ENCODE measurements at places on chromosomes 1 and 21.

DNA sequence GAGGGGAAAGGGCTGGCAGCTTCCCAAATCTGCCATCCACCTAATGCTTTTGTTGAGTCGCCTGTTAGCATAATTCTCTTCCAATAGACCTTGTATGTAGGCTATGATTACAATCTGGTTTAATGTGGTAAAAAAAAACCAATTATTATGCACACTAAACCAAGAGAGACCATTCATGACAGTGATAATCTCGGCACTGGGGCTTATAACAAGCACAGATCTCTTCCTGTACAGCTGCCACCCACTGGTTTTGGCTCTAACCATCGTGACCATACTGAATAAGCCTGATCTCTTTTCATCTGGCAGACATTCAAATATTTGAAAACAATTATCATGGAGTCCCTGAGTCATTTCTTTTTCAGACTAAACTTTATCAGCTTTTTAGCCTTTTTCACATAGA lies 12.0 kb upstream of the SYT14 start:
- DNase-seq: no peak

DNA sequence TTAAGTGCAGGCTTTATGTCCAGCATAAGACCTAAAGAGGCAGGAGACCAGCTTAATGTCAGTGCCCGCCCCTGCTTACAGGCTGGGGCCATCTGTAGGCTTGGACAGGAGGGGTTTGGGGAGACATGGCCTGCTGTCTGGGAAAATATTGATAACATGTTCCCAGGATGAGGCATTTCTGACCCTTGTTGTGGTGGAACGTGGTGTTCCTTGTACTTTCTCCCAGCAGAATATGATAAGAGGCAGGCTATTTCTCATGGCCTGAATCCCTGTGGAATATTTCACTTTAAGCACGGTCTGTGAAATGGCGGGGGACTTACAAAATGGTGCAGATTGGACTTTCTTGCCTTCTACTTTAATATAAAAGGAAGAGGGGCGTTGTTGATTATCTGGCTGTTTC lies 41.9 kb upstream of the PLA2G5 start:
- DNase-seq: no peak

- DNase-seq: no peak
Observed at GRCh38 chr1:31650161-31651088, 5.7 kb upstream of the PEF1 start.

DNA sequence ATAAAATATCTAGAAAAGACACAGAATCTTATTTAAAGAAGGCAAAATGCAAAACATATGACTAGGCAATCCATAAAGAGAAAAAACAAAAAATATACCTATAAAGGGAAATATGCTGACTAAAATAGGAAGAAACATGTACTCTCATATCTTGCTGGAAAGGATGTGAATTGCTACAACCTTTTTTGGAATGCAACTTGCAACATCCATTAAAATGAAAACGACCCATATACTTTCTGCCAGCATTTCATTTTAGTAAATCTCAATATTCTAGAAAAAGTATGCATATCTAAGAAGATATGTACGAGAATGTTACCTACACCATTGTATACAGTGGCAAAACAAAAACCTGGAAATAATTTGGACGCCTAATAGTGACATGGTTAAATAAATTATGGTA lies 56.6 kb downstream of the EDEM3 start:
- DNase-seq: no peak

DNA sequence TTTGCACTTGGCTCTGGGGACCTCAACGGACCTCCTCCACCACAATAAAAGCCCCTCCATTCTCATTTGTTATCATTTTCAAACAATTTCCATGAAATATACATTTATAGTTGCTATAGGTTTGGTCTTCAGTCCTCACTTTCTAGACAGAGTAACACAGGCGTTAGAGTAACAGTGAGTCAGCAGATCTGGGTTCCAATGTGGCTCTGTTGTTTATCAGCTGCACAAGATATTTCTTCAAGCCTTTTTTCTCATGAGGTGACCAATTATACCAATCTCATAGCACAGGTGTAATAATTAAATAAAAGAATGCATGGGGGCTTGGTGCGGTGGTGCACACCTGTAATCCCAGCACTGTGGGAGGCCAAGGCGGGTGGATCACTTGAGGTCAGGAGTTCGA lies 32.8 kb upstream of the PSMB2 start:
- DNase-seq: no peak

DNA sequence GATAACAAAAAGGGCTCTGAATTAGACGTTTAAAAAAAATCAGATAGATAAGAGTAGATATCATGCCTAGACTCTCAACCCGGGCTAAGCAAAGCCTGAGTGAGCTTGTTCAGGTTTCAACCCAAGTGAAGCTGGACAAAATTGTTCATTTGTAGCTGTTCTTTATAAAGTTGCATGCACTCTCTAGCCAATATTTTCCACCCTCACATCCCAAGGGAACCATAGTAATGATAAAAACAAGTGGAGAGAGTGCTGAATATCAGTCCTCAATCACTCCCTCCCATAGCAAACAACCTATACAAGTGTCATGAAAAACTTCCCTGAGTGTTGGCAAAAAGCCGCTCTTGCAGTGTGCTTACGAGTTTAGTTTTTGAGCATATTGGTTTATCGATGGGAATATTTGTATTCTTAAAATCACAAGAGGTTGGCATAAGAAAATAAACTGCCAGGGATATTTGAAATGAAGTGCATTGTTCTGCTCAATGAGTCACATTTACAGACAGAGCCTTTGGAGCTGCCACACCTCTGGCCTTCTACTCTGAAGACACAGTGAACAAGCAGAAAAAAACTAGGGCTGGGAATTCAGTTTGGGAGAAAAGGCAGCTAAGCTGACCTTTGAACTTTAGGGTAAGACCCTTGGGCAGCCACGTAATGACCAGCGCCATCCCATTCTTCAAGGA lies 2.2 kb upstream of the CLCA2 start:
- no peak for DNase-seq

DNA sequence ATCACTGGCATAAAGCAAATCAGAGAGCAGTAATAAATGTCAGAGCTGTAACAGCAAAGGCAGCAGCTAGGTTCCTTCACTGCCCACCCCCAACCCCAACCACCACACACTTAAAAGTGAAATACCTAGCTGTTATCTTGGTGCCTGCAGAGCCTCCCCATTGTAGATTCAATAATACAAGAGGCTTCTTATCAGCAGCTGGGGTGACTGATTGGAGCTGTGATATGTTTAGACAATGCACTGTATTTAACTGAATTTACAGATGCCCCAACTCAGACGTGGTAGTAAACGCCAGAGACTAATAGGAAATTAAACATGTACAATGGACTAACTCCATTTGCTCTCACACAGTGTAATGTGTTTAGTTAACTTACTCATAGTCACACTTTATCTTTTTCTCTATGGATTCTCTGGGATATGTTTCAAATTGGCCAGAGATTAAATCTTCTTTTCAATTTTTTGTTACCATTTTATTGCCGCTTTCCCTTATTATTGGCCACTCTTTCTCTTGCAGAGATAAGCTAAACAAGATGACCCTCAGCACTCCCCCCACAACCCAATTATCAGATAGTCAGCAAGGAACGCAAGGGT lies 117.1 kb downstream of the ESRRG start:
- no peak for DNase-seq

DNA sequence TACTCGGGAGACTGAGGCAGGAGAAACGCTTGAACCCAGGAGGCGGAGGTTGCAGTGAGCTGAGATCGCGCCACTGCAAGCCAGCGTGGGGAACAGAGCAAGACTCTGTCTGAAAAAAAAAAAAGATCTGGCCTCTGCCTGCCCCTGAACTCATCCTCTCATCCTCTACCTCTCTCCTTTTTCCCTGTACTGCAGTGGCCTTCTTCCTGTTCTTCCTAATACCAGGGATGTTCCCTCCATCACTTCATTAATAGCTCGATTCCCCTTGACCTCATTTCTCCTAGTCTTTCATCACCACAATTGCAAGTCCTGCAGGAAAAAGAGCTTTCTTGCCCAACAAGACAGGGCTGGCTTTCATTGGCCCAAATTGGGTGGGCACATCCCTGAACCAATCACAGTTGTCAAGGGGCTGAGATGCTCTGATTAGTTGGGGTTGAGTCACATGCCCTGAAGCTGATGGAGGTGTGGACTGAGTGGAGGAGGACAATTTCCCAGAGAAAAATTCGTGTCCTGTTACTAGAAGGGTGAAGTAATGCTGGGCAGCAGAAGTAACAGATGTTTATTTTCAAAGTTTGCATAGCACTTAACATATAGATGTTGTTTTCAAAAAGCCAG lies 86.8 kb upstream of the PUM1 start:
- DNase-seq: peak; percentile 57

- peak; percentile 38 for DNase-seq
Observed at GRCh38 chr1:220726634-220727033, 21.5 kb upstream of the MTARC2 start.

- DNase-seq: no peak
Observed at GRCh38 chr1:12141163-12141850, 25.5 kb upstream of the TNFRSF1B start.

DNA sequence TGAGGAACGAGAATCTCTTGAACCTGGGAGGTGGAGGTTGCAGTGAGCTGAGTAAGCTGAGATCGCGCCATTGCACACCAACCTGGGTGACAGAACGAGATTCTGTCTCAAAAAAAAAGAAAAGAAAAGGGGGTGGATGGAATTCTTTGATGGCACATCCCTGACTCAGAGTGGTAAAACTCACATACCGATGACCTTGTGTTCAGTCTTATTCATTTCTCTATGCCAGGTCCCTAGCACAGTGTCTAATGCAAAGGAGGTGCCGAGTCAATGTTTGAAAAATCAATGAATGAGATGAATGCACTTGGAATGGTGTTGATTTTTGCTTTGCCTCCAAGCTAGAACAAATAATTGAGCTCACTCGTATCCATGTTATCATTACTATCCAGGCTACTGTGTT lies 18.5 kb upstream of the FAM20B start:
- no peak for DNase-seq

DNA sequence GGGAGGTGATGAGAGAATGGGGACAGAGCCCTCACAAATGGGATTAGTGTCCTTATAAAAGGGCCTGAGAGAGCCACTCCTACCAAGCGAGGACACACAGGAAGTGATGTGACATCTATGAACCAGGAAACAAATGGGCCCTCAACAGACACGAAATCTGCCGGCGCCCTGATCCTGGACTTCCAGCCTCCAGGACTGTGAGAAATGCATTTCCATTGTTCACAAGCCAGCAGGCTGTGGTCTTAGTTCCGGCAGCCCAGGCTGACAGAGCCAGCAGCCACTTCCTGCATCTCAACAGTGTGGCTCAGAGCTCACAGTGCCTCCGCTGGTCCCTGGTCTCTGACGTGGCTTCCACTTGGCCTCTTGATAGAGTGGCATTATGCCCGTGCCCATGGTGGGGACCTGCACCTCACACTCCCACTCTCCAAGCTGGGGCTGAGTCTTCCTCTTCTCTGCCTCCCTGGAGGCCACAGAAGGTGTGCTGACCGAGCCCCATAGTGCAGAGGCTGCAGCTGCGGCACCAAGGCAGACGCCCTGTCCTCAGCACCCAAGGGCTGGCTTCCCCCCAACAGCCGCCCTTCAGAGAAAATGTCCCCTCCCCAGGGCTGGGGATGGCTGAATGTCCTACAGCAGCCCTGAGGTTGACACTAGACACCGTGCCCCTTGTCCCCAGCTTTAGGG lies 44.9 kb downstream of the ACOT7 start:
- no peak for DNase-seq

GRCh38 chr1:95287081-95287480 lies 53.1 kb downstream of the RWDD3 start:
- DNase-seq: no peak

DNA sequence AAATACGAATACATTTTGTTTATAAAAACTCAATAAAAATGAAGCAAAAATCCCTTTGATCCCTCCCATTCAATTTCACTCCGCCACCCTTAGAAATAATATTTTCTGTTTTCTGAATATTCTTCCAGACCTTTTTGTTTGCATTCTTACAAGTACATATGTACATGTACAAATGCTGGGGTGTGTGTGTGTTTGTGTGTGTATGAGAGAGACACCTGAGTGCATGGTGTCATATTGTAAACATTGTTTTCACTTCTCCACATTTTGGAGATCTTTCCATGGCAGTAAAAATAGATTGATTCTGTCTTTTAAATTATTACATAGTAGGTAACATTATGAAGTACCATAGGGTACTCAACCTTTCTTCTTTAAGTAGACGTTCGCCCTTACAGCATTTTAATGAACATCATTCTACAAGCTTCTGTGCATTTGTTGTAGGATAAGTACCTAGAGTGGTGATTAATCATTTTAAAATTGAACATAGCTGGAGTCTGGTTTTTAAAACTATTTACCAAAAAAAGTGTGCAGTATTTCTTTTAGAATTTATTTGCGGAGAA lies 1.3 kb upstream of the MPC2 start:
- no peak for DNase-seq

- no peak for DNase-seq
Observed at GRCh38 chr1:28971980-28972771, 57.8 kb downstream of the EPB41 start.

- DNase-seq: no peak
Observed at GRCh38 chr1:53929246-53929960, 16.1 kb downstream of the IFT25 start.

GRCh38 chr1:230898144-230898543 lies 29.8 kb upstream of the C1orf198 start:
- no peak for DNase-seq

- no peak for DNase-seq
Observed at GRCh38 chr1:20446796-20447195, 39.2 kb downstream of the CAMK2N1 start.

DNA sequence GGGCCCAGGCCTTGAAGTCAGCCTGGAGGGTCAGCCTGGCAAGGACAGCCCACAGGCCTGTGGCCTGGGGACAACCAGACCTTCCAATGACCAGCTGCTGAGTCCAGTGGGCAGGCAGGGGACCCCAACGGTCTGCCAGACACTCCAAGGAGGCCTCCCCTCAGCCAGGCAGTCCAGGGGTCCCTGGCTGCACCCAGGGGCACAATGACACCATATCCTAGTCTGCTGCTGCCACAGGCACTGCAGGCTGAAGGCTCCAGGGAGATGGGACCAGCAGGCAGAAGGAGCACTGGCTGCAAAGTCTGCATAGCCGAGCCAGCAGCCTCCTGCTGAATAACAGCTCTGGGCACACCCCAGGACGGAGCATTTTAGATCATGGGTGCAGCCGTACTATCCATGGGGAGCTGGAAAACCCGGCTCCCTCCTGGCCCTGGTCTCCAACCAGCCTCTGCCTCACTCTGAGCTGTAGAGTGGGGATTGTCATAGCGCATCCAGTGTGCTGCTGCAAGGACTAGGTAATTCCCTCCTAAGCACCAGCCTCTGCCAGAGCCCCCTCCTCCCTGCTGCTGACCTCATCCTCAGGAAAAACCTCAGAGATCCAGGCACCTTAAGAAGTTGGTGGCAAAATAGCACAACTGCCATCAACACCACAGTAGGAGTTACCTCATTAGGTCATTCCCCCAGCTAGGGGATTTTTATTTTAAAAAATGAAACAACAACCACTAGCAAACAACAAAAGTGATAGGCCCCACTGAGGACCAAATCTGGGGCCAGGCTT lies 4.8 kb upstream of the LAPTM5 start:
- DNase-seq: no peak

- no peak for DNase-seq
Observed at GRCh38 chr1:213057264-213058059, 6.4 kb downstream of the RPS6KC1 start.

DNA sequence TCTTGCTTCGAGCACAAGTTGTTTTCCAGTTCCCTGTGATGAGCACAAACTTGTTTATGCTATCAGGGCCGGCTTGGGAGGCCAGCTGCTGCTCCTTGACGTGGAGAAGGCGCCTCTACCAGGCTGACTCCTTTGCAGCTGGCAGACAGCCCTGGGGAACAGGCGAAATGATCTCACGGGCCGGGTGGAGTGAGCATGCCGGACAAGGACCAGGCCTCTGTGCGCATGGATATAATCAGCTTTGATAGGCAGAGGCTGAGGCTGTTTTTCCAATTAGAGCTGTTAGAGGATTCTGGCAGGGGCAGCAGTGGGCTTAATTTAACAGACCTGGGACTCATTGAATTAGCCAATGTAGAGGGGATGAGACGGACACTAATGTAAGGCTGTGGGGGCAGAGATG lies 38.9 kb downstream of the FAM163A start:
- no peak for DNase-seq

Measured in HEK293T (cell line).